Fibroblast of skin of left quadriceps (primary cell): ENCODE measurements at places on chromosomes 2 and 18.

DNA sequence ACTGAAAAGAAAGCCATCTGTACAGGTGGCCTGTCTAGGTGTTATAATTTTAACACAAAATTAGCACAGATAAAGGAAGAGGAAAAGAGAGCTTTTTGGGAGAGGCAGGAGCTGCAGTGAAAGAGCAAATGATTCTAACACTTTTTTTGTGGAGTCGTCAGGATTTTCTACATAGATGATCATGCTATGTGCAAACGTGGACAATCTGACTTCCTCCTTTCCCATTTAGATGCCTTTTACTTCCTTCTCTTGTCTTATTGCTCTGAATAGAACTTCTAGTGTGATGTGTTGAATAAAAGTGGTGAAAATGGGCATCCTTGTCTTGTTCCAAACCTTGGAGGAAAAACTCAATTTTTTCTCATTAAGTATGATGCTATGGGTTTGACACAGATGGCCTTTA is 334.5 kb downstream of the NBAS start:
- DNase-seq = no peak

- DNase-seq = no peak
These were observed 25.2 kb downstream of the IFIH1 start for GRCh38 chr2:162293122-162293786.

DNA sequence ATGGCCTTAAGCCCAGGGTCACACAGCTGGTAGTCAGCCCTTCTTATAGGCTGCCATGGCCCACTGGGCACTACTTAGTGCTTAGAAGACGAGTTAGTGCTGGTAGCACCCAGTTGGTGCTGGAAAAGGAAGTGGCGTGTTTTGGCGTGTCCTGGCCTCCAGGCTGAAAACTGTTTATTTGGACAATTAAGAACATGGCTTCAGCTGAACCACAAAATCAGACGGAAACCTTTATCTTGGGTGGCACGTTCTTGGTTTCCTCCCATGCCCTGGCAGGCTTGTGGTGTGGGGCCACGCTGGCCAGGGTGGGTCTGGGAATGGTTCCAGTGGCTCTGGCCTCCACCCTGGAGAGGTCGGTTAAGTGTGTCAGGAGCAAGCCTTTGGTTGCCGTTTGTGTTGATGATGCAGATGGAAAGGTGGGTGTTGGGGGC is 141.5 kb upstream of the HAAO start:
- no peak for DNase-seq

DNA sequence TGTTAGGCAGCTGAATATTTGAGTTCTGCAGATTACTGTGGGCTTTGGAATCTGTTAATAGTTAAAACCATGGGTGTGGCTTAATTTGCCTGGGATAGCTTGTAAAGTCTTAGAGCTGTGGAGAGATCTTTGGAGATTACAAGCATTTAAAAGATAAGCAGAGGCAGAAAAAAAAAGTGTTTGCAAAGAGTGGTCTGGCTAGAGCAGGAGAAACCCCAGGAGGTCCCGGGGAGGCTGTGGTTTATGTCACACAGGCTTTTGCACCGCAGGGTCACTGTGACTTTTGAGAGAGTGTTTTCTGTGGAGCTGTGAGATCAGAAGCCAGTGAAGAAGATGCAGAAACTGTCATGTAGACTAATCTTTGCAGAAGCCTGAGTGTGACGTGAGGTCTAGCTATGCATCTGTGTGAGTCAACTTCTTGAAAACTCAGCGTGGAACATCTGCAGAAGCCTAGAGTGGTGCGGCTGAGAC is 49.0 kb downstream of the SETBP1 start:
- peak; percentile 61 for DNase-seq

DNA sequence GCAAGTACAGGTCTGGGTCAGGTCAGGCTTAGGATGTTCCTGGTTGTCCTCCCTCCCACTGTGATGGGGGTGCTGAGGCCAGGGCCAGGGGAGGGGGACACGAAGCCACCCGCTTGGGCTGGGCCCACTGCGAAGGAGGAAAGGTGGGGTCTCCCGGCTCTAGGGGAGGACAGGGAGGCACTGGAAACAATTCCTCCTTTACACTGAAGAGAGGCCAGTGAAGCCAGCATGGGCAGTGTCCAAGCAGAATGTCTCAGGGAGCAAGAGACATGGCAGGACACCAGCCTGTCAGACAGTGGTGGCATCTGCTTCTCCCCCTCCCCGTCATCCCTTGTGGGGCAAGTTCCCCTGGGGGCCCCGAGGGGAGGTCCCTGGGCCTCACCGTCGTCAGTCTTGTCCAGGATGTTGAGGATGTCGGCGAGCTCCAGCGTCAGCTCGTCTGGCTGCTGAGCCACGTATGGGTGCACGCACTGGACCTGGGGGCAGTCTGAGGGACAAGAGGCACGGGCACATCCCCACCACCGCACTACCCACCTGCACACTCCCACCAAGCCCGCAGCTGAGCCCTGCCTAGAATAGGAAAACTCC is 10.8 kb downstream of the SNORC start:
- no peak for DNase-seq

GRCh38 chr2:108946442-108946841 is 42.6 kb downstream of the EDAR start:
- DNase-seq = no peak

DNA sequence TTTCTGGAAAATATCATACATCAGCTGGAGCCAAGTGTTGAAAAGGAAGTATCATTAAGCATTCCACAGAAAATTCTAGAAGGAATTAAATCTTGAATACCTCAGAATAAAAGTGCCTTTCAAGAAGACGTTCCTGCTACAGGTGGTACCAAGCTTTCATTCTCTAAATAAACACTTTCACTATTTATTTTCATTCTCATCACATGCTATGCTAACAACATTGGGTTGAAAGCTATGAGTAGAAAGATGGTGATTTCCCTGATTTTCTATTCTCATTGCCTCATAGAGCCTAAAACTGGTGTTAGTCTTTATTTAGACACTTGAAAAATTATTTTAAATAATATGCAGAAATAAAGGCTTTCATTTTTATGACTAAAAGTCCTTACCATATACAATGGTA is 324.7 kb downstream of the LRP1B start:
- no peak for DNase-seq

DNA sequence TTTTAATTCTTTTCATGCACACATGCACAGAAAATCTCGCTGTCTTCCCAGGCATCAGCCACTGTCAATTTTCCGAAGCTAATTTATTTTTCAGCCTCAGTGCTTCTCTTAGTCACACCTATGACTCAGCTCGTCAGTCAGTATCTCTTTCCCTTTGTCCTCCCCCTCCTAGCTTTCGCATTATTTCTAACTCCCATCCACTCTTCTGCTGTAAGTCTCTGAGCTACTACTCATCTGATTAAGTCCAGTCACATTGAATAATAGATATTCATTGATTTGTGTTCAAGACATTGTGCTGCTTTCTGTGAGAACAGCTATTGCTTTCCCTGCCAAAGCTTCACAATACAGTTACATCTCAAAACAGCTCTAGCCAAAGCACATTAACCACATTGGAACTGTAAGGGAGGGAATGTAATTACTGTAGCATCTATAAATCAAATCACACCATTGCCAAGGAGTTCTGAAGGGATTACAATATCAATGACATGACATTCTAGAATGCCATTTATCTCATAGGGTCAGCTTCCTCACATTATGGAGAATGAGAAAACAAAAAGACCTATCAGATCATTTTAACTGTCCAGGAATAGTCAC is 89.4 kb downstream of the SCN3A start:
- DNase-seq = peak; percentile 26

DNA sequence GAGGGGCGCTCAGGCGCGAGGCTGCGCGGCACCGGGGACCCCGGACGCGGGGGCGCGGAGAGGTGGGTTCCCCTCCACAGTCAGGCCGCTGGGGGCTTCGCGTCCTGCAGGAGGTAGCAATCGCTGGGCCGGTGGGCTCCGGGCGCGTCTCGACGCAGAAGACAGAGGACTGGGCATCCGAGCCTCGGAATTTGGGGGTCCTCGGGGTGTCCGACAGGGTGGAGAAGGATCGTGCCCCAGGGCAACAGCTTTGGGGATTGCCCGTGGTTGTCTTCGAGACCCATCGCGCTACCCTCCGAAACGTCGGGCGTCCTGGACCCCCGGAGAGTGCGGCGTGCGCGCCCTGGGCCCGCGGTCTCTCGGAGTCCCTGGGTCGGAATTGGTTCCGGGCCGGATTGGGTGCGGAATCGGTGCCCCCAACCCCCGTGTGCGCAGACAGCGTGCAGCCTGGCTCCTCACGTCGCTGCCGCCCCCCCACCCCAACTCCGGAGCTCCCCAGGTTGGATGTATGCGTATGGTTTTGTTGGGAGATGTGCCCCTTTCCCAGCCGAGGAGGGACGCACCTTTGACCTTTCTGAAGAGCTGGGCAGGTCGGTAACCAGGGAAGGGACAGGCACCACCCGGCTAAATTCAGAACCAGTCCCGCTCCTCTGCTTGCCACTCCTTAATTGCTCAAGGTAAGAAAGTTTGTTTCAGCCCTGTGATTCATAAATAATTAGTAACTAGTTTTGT is 750 bp downstream of the NPAS2 start:
- no peak for DNase-seq

GRCh38 chr2:9692456-9693195 is 61.8 kb upstream of the YWHAQ start:
- DNase-seq = no peak

DNA sequence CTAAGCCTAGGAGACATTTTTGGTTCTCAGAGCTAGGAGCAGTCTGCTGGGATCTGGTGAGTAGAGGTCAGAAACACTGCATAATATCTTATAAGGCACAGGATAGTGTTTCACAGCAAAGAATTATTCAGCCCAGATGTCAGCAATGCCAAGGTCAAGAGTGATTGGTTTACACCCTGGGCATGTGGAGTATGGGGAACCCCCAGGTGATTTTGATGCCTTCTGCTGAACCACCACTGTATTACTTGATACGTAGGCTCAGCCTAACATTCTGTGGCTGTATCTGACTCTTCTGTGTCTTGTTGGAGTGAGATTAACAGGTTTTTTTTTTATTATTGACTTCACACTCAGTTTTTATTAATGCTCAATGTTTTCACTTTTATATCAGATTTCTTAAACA is 6.0 kb downstream of the DDX18 start:
- DNase-seq = no peak

DNA sequence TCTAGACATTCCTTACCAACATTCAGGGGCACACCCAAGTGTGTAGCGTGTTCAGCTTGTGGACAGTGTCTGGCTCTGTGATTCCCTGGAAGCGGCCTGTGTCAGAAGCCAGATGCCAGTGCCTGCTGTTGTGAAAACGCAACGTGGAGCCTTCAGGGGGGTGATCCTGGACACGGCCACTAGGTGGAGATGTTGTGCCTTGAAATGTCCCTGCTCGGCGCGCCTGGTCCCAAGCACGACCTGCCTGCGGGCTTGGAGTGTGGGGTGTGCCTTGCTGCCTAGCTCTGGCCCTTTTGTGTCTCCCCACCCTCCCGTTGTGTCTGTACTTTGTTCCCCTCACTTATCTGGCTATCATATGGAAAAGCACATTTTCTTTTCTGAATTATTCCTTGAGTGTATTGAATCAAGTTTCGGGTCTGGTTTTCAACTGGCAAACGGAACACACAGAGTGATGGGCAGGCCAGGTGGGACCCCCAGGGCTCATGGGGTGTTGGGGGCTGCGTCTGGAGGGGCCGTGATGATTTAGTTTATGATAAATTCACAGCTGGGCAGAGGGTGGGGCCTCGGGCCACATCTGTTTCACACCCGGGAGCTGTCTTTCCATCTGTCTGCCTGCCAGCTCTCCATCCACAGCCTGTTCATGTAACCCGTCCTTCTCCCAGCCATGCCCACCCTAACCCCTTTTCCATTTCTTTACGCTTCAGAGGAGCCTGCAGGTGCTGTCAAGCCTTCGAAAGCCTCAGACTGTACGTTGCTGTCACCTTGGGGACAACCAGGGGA is 95.5 kb downstream of the DYSF start:
- DNase-seq = peak; percentile 34

- DNase-seq = no peak
These were observed 62.3 kb downstream of the TRIB2 start for GRCh38 chr2:12778811-12779579.

DNA sequence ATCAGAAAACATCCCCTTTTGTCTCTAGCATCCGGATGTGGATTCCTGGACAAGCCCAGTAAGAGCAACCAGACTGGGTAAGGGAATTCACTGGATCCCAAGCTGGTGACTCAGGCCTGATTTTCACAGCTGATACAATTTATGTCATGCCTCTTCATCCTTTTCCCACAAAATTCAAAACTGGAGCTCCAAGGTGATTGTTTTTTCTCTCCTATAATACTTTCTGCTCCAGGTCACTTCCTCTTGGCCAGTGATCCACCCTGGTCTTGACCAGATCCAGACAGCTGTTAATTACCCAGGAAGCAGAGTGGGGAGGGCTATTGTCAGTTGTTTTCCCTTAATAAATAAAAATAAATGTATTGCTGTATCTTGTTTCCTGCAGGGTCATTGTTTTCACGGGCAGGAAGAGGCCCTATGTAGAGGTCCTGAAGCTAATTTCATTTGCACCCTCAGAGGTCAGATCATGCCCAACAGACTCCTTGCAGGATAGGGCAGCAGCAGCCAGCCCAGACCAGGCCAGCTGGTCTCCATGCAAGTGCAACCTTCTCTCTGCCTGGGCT is 57.6 kb downstream of the EVA1A start:
- DNase-seq = peak; percentile 54

GRCh38 chr18:80254971-80255500 is 7.7 kb upstream of the PARD6G start:
- no peak for DNase-seq

- no peak for DNase-seq
These were observed 1085.4 kb upstream of the NRXN1 start for GRCh38 chr2:52117299-52117698.

- no peak for DNase-seq
These were observed 361.1 kb upstream of the SLC14A2 start for GRCh38 chr18:45253973-45254708.

GRCh38 chr2:219713110-219713509 is 85.7 kb downstream of the SLC4A3 start:
- no peak for DNase-seq

DNA sequence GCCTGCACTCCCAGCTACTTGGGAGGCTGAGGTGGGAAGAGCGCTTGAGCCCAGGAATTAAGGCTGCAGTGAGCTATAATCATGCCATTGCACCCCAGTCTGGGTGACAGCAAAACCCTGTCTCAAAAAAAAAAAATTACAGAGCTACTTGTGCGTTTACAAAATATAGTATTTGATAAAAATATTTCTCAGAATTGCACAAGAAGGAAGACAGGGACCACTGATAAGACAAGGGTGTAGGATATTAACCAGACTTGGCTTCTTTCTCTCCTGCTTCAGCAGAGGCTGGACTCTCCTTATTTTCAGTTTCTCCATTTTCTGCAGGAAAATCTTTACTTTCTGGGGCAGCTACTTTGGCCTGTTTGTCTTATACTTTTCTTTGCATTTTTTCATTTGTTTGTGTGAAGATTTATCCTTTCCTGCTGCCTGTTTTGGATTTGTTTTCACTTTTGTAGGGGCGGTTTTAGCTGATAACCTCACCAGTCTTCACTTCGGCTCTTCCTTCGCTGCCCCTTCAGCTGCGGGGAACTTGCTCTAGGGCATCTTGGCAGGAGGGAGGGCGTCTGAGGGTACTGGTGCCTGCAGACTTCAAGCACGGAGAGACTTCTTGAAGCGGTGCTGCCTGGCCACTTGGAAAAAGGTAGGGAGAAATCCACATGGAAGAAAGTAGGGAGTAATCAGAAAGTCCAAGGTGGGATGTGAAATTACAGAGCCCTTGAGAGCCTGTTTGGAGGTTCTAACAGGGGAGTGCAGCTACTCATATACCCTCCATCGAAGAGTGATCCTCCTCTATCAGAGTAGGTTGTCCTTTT is 14.9 kb upstream of the ZDBF2 start:
- DNase-seq = no peak

GRCh38 chr18:54626779-54627178 is 35.7 kb downstream of the DYNAP start:
- DNase-seq = no peak

- no peak for DNase-seq
These were observed 66.0 kb upstream of the HDAC4 start for GRCh38 chr2:239466755-239467271.

- DNase-seq = no peak
These were observed 617.4 kb downstream of the CCDC85A start for GRCh38 chr2:56801214-56801613.
